Stimulated activated CD4-positive, alpha-beta T cell treated with anti-CD3 and anti-CD28 coated beads, Interleukin-4, amount 100 ng/mL, for 48 hours (primary cell): ENCODE measurements at places on chromosomes 12 and 14.

GRCh38 chr12:80041071-80041470 lies 58.3 kb upstream of the OTOGL start:
- DNase-seq = no peak

DNA sequence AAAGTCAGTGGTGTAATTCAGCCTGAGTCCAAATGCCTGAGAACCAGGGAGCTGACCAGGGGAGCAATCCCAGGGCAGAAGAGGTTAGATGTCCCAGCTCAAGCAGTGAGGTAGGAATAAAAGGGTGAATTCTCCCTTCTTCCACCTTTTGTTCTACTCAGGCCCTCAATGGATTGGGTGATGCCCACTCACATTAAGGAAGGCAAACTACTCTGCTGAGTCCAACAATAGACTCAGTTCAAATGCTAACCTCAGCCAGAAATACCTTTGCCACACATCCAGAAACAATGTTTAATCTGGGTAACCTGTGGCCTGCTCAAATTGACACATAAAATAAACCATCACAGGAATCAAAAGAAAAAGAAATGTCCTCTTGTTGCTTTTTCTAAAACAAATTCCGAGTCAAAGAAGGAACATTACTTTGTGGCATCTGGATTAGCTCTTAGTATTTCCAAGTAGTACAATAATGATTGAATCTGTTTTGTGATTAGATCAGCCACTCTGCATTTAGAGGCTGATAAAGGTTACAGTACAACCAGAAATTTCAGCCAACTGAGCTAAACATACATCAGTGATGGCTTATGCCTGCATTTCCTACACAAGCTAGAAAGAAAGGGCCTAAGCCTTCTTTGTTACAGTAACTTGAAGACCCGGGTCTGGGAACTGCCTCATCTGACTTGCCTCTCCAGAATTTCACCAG lies 43.6 kb upstream of the TRIM9 start:
- no peak for DNase-seq

GRCh38 chr12:25585021-25585523 lies 32.0 kb upstream of the LMNTD1 start:
- no peak for DNase-seq

GRCh38 chr12:62751810-62752155 lies 183.2 kb downstream of the PPM1H start:
- DNase-seq = no peak

DNA sequence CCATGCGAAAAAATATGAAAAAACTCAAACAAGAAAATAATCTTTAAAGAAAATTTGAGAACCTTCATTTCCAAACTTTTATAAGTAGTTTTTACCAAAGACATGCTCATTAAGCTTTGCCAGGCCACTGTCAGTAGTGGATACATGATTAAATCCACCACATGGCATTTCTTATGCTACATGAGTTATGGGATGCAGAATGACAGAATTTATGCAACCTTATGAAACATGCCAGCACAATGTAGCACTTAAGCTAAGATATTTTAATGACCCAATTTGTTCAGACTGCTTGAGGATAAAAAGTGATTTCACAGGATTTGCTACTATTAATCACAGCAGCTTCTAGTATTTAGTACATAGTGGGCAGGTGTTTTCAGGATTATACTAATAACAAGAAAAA lies 123.3 kb downstream of the ATP23 start:
- no peak for DNase-seq

- DNase-seq = no peak
Observed at GRCh38 chr12:65787056-65787865, 37.0 kb upstream of the HMGA2 start.

GRCh38 chr14:52988139-52988538 lies 37.3 kb upstream of the FERMT2 start:
- no peak for DNase-seq

DNA sequence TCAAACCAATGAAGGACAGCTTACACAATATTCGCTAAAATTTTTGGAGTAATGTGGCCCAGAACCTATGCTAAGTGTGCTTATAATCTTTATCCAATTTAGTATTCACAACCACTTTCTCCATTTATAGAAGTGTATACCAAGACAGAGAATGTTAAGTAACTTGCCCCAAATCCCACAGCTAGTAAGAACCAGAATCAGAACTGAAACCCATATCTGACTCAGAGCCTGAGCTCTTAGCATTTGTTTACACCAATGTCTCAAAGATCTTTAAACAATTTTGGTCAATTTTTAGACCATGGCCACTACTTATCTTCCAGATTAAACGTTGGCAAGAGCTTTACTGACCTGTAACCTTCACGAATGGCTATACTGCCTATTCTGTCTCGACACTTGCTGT lies 53.0 kb downstream of the PAPLN start:
- DNase-seq = no peak

- DNase-seq = no peak
Observed at GRCh38 chr12:4589941-4590340, 27.9 kb downstream of the DYRK4 start.

- DNase-seq = no peak
Observed at GRCh38 chr12:46473634-46474329, 101.2 kb upstream of the SLC38A2 start.

DNA sequence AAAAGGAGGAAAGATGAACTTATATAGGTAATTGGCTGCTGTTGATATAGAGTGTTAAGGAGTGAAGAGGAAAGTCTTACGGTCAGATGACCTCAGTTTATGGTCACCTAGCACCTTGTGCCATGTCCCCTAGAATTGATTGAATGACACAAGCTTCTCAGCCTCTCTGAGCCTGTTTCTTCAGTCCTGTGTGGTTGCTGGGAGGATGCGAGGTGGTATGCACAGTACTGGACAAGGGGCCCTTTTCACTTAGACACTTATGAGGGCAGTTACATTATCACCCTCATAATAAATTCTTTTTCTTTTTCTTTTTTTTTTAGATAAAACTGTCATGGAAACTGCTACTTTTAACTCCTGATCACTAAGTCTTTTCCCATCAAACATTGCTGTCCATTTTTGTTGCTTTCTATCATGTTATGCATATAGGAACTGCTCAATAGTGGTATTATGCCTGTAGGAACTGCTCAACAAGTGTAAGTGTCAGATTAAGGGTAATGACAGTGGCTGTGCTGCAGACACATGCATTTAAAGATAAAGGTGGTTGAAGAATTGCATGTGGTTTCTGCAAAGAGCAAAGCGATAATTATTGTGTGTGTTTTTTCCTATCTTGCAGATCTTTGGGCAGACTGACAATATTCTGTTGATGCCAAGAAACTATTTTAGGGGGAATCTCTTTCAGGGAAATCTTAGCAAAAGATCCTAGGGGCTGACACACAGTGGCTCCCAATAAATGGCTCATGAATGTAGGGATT lies 11.6 kb downstream of the ANO6 start:
- no peak for DNase-seq

DNA sequence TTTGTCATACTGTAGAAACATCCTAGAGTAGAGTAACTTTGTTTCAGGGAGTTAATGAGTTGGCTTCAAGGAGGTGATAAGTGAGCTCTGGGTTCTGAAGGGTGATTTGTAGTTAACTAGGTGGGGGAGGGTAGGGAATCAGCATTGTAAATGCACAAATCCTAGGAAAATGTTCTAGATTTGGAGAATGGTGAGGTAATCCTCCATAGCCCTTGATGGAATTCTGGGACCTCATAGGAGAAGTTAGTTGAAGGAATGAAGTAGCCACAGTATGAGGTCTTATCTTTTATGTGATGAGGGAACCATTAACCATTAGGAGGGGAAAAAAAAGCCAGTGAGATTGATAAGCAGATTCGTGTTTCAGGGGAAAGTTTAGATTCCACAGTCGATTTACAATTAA lies 8.0 kb downstream of the CNOT2 start:
- DNase-seq = no peak

DNA sequence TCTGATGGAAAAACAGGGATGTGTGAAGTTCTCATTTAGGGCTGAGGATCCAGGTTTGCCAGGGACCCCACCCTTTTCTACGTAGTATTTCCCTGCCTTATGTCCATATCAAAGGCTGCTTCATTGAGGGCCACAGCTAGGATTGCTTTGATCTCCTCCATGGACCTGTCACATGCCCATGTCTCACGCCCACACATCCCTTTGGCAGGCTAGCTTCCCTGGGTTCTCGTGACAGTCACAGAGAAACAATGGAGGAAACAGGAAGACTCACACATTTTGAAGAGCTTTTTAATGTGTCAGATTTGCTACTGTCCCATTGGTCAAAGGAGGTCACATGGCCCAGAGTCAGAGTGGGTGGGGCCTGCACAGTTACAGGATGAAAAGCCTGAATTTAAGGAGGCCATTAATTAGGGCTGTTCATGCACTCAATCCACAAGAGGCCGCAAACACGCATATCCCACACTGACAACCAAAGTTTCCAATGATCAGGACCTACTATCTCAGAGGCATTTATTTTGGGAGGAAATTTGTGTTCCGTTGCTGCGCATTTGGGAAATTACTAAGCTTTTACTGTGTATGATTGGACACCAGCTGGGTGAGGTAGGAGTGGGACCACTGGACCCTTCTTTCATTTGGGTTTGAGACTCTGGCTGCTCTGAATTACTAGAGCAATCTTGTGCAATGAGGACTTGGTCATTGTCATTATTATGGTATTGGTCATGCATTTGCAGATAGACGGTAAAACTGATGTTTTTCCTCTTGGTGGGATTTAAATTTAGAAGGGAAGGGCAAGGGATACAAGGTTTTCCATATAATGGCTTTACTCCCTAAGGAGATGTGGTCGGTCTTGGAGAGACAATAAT lies 266.2 kb downstream of the KTN1 start:
- DNase-seq = no peak

DNA sequence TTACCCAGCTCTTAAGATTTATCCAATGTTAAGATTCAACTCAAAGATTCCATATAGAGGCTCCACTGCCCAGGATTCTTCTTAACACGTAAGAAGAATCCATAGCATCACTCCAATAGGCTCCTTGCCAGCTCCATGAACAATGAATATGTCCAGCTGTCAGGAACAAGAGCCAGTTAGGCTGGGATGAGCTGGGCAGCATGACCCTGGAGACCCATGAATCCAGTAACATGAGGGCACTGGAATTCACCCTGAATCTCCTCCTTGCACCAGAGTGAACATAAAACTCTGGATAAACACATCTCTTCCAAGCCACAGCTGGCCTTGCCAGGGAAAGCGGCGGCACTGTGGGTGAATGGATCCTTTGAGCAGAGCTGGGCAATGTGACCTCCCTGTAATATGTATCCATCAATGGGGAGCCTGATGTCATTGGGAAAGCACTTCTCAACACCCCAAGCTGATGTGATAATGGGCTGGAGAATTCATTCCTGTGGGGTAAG lies 24.4 kb upstream of the TC2N start:
- no peak for DNase-seq

DNA sequence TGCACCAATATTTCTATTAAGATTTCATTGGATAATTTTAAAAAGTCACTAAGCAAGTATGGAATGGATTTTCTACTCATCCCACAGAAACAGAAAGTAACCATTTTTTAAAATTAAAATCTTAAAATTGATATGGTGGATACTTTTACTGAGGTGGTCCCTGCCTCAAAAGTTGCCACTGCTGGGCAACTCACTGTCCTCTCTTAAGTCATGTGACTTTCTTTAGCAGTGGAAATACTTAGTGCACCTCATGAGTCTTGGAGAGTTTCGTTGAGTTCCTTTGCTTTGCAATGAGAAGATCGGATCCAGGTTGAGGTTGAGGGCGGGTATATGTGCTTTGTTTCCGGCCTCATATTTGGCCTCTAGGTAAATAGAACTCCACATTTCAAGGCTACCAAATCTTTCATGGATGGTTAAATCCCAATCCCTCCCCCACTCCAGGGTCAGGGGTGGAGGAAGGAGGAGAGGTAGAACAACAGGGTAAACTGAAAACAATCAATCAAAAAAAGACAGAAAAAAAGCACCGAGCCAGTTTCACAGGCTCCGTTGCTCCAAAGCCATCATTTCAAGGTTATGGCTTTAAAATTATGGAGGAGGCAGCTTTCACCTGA lies 39.5 kb upstream of the DUSP6 start:
- DNase-seq = no peak
